ENCODE measurements at places on chromosomes 13 and 19. TPM values are rescaled to one million over a fixed set of nuclear protein-coding genes. Genes with fewer than 3 reads are reported as not detected.

GRCh38 chr19:40941481-40942219, 49.4 kb upstream of the CYP2B6 start:
- no peaks in the 10 kb centered on the region for H3K27me3 ChIP-seq
- H3K4me3 ChIP-seq = no peak overlapping the region
- H3K4me1 ChIP-seq = no peaks in the 10 kb centered on the region
- DNase-seq = no peak

DNA sequence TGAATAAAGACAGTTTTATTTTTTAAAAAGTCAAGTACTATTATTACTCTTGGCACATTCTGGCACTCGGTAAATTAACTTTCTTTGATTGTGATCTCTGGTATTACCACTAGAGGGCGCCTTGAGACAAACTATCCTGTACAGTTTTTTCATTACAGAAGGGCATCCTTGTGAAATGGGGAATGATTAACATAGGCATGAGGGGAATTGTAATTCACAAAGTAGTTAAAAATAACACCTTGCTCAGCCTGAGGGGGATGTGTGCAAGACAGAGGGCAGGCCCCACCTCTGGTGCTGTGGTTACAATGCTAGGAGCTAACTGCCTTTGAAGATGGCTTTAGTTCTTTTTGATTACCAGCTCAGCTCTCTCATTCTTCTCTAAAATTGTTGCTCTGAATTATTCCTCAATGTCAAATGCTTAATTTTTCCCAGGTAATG, 24.2 kb upstream of the C1QTNF9B start:
- no peaks in the 10 kb centered on the region for H3K27me3 ChIP-seq
- H3K36me3 ChIP-seq = no peaks in the 10 kb centered on the region
- DNase-seq = no peak
- H3K27ac ChIP-seq = no peak overlapping the region
- H3K4me1 ChIP-seq = peaks cover 2% of the 10 kb centered on the region

DNA sequence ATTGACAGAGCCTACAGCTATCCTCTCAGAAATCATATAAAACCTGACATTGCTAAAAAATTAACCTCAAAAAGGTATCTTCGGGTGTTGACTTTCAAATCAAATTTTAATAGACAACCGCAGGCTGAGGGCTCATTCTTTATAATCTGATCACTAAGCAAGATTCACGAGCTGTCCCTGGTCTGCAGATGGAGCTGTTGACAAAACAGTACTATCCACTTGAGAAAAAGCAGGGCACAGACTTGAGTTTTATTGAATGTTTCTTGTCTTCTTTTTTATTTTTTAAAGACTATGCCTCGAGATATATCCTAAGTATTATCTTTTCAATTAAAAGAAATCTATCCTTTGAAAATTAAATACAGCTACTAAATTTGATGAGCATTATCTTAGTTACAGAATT, 540.5 kb downstream of the PCDH9 start:
- no peaks in the 10 kb centered on the region for H3K4me1 ChIP-seq
- no peak overlapping the region for H3K27ac ChIP-seq
- H3K36me3 ChIP-seq = no peaks in the 10 kb centered on the region
- DNase-seq = no peak
- H3K4me3 ChIP-seq = no peak overlapping the region
- no peaks in the 10 kb centered on the region for H3K27me3 ChIP-seq

- peaks cover 5% of the 10 kb centered on the region for H3K4me1 ChIP-seq
- H3K27ac ChIP-seq = no peak overlapping the region
- DNase-seq = no peak
Observed at GRCh38 chr19:44635581-44636438, 7.9 kb upstream of the PVR start.

DNA sequence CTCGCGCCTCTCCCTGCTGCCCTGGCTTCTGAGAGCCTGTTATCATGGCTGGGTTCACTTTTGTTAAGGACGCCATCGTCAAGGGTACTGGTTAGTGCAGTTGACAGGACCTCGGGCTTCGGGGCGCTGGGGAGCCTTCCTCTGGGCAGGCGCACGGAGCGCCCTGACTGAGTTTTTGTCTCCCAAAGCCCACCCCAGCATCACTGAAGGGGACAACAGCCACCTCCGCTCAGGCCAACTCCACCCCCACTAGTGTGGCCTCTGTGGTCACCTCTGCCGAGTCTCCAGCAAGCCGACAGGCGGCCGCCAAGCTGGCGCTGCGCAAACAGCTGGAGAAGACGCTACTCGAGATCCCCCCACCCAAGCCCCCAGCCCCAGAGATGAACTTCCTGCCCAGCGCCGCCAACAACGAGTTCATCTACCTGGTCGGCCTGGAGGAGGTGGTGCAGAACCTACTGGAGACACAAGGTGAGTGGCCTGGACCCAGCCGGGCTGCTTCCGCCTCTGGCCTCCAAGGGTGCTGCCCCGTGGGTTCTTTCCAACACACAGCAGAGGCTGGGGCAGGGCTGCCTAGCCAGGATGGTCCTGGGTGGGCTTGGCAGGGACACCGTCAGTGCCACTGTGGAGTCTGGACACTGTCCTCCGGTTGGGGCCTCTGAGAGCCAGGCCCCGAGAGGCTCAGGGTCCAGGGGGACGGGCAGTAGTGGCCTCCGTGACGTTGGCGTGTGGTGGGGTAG, 16.9 kb downstream of the TSSK6 start:
- H3K27me3 ChIP-seq = no peaks in the 10 kb centered on the region
- H3K4me3 ChIP-seq = no peak overlapping the region

GRCh38 chr13:75194717-75195462, 287.1 kb downstream of the TBC1D4 start:
- no peak for DNase-seq
- H3K27ac ChIP-seq = no peak overlapping the region
- no peaks in the 10 kb centered on the region for H3K27me3 ChIP-seq
- no peak overlapping the region for H3K4me3 ChIP-seq
- no peaks in the 10 kb centered on the region for H3K36me3 ChIP-seq

GRCh38 chr19:34193439-34193838, 21.1 kb downstream of the LSM14A start:
- no peak overlapping the region for H3K27ac ChIP-seq
- peaks cover 24% of the 10 kb centered on the region for H3K4me1 ChIP-seq
- DNase-seq = no peak
- H3K36me3 ChIP-seq = peaks cover 31% of the 10 kb centered on the region
- no peak overlapping the region for H3K4me3 ChIP-seq

DNA sequence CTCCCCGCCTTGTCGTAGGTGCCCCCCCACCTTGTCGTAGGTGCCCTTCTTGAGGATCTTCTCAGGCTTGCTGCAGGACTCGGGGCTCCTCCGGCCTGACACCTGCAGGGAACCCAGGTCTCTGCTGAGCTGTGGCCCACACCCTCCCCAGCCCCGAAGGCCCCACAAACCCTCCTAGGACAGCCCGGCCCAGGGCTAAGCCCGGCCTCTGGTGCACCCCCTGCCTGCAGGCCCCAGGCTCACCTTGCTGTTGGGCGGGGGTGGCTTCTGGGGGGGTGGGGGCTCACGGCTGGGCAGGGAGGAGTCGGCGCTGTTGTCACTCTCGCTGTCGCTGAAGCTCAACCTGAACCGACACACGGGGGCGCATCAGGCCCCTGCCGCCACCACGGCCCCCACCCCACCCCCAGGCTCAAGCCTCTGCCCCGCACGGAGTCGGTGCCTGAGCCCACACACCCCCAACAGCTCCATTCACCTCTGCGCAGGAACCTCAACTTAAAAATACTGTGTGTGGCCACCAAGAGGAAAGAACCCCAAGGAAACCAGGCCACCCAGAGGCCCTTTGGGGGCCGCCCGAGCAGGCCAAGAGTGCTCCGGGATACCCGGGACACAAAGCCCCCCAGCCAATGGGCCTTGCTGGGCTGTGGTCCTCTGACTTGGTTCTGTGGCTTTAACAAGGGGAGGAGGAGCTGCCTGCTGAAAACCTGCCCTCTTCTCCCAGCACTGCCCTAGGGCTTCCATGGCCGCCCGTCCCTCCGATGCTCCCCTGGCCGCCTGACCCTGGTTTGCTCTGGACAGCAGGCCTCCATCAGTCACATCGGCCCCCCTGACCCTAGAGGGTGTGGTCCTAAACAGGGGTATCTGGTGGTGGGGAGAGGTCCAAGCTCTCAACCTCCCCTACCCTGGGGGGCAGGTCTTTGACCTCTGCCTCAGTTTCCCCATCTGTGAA, 65.8 kb downstream of the MLLT1 start:
- no peak for DNase-seq
- H3K36me3 ChIP-seq = peaks cover 62% of the 10 kb centered on the region
- H3K4me1 ChIP-seq = peaks cover 26% of the 10 kb centered on the region

GRCh38 chr13:34731486-34731885, 210.6 kb upstream of the NBEA start:
- no peak for DNase-seq
- no peak overlapping the region for H3K4me3 ChIP-seq
- no peaks in the 10 kb centered on the region for H3K4me1 ChIP-seq
- no peaks in the 10 kb centered on the region for H3K27me3 ChIP-seq
- H3K36me3 ChIP-seq = no peaks in the 10 kb centered on the region

DNA sequence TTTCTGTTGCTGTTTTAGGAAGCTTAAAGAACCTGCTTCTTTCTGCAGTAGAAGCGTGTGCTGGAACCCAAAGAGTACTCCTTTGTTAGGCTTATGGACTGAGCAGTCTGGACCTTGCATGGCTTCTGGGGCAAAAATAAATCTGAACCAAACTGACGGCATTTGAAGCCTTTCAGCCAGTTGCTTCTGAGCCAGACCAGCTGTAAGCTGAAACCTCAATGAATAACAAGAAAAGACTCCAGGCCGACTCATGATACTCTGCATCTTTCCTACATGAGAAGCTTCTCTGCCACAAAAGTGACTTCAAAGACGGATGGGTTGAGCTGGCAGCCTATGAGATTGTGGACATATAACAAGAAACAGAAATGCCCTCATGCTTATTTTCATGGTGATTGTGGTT, 103.1 kb downstream of the TNFRSF19 start:
- no peak for DNase-seq
- H3K36me3 ChIP-seq = no peaks in the 10 kb centered on the region
- peaks cover 5% of the 10 kb centered on the region for H3K4me1 ChIP-seq
- H3K4me3 ChIP-seq = no peak overlapping the region
- H3K27ac ChIP-seq = no peak overlapping the region
- no peaks in the 10 kb centered on the region for H3K27me3 ChIP-seq

DNA sequence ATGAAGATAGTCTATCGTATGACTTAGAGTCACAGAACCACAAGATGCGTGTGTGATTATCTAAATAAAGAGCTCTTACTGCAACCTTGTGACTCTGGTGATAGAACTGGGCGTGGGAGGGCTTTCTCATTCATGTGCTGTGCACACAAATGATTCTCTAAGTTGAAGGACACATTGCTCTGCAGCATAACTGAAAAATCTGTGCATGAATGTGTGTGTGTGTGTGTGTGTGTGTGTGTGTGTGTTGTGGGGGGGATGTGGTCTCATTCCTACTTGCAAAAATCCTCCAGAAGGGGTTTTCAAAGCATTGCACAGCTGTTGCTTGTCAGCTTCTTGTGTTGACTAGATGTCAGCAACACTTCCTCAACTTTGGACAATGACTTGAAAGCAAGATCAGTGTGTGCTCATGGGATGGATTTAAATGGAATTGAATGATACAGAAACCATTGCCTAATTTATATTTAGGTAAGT, 22.4 kb downstream of the LRCH1 start:
- H3K27ac ChIP-seq = no peak overlapping the region
- no peaks in the 10 kb centered on the region for H3K36me3 ChIP-seq
- DNase-seq = no peak
- peaks cover 27% of the 10 kb centered on the region for H3K4me1 ChIP-seq

- H3K36me3 ChIP-seq = no peaks in the 10 kb centered on the region
- no peak overlapping the region for H3K27ac ChIP-seq
- H3K4me3 ChIP-seq = no peak overlapping the region
- H3K4me1 ChIP-seq = no peaks in the 10 kb centered on the region
- DNase-seq = no peak
Observed at GRCh38 chr19:17599780-17600179, 44.3 kb downstream of the COLGALT1 start.

GRCh38 chr19:49042177-49042576, 1.5 kb upstream of the CGB5 start:
- H3K27ac ChIP-seq = no peak overlapping the region
- H3K4me1 ChIP-seq = no peaks in the 10 kb centered on the region
- no peak for DNase-seq
- H3K36me3 ChIP-seq = no peaks in the 10 kb centered on the region
- no peak overlapping the region for H3K4me3 ChIP-seq

DNA sequence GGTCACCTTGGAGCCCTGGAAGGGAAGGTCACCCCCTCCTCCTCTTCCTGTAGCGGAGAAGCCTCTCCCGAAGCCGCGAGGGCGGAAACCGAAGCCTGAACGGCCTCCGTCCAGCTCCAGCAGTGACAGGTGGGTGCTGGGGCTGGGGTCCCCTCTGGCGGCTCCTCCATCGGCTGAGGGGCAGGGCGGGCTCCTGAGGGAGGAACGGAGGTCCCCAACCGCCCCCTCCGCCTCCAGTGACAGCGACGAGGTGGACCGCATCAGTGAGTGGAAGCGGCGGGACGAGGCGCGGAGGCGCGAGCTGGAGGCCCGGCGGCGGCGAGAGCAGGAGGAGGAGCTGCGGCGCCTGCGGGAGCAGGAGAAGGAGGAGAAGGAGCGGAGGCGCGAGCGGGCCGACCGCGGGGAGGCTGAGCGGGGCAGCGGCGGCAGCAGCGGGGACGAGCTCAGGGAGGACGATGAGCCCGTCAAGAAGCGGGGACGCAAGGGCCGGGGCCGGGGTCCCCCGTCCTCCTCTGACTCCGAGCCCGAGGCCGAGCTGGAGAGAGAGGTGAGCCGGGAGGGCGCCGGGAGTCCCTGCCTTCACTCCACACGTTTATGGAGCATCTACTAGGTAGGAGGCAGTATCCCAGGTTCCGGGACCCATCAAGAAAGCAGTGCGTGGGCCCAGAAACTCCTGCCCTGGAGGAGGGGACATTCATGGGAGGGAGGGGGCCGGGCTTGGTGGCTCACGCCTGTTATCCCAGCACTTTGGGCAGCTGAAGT, 22.0 kb downstream of the HDGFL2 start:
- H3K36me3 ChIP-seq = peaks cover 33% of the 10 kb centered on the region
- H3K27ac ChIP-seq = no peak overlapping the region
- H3K4me1 ChIP-seq = no peaks in the 10 kb centered on the region
- H3K4me3 ChIP-seq = no peak overlapping the region
- H3K27me3 ChIP-seq = no peaks in the 10 kb centered on the region

GRCh38 chr13:26051231-26051656, 572 bp downstream of the SHISA2 start:
- no peaks in the 10 kb centered on the region for H3K36me3 ChIP-seq
- DNase-seq = no peak
- peaks cover 22% of the 10 kb centered on the region for H3K4me1 ChIP-seq
- no peak overlapping the region for H3K27ac ChIP-seq

- no peak for DNase-seq
- H3K4me1 ChIP-seq = no peaks in the 10 kb centered on the region
- no peak within 1 kb of the TSS for H3K4me3 ChIP-seq
- H3K36me3 ChIP-seq = no peaks in the 10 kb centered on the region
- no peak within 1 kb of the TSS for H3K27ac ChIP-seq
Observed at GRCh38 chr19:15934332-15935078, at the start of gene CYP4F11. Gene CYP4F11 (minus strand): TSS chr19:15934529. CDS start chr19:15934408, 121 bp downstream.

- no peaks in the 10 kb centered on the region for H3K4me1 ChIP-seq
- no peak overlapping the region for H3K27ac ChIP-seq
- no peaks in the 10 kb centered on the region for H3K27me3 ChIP-seq
- no peak for DNase-seq
- H3K36me3 ChIP-seq = no peaks in the 10 kb centered on the region
Observed at GRCh38 chr13:60112771-60113170, 51.0 kb downstream of the DIAPH3 start.

ZNF470 gene
- 3.6 TPM for total RNA-seq

OR7A5 gene
- total RNA-seq = not detected

KCNK6 gene
- 12.2 TPM for total RNA-seq

WDFY2 gene
- 34.0 TPM for total RNA-seq

KIR3DL2 gene
- total RNA-seq = not detected

IGFL1 gene
- not detected for total RNA-seq

KASH5 gene
- total RNA-seq = 1.0 TPM

IL27RA gene
- 17.6 TPM for total RNA-seq
